Activated CD4-positive, alpha-beta T cell treated with anti-CD3 and anti-CD28 coated beads, Interleukin-2, amount 50 U/mL, for 48 hours (primary cell): ENCODE measurements at places on chromosomes 1 and 21.

GRCh38 chr1:8329439-8329838 lies 11.5 kb downstream of the SLC45A1 start:
- no peak for DNase-seq

DNA sequence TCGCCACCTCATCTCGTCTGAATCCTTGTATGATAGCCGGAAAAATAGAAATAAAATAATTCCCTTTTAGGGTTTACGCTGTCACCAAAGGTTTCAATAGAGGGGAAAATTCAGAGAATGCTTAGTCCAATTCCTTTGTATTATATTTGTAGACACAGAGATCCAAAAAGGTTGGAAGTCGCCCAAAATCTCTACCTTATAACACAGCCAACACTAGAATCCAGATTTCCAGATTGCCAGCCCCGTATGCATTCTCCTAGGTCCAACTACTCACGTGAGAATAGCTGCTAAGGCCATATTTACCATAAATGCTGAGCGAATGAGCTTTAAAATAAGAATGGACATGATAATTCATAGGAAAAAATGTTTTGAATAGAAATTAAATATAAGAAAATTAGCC lies 124.5 kb downstream of the KCNK1 start:
- no peak for DNase-seq

GRCh38 chr21:38688068-38688467 lies 117.7 kb upstream of the ETS2 start:
- no peak for DNase-seq

- no peak for DNase-seq
Measured at GRCh38 chr1:42279055-42279454, 56.0 kb downstream of the FOXJ3 start.

GRCh38 chr1:230230948-230231773 lies 164.1 kb downstream of the GALNT2 start:
- no peak for DNase-seq
